ENCODE measurements at places on chromosomes 12 and 14.

DNA sequence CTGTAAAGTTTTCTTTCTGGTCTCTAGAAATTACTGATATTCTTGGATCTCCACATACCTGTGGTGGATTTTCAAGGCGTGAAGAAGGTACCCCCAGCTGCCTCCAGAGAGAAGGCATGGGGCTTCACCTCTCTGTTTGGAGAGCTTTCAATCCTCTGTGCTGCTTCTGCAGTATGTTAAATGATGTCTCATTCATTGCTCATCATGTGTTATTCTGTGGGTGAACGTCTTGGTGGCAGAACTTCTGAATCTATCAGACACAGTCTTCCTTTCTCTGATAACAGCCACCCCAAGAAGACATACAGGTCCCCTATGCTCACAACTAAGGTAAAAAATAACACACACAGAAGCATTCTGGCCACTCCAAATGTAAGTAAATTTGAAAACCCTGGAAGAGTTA lies 221.3 kb upstream of the TMEM260 start:
- DNase-seq, result no peak

DNA sequence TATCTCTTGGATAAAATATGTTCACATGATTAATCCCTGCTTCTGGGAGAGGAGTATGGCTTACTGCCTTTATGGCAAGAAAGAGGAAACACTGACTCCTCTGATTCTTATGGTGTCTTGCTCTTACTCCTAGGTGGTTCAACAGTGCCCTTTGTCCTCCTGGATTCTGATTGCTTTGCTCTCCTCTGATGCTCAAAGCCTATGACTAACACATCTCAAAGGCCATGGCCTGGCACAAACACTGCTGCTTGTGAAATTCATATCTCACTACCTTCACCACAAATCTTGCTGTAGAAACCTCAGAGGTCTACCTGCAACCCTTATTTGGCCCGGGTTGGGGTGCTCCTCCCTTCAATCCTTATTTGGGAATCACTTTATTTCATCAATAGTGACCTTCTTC lies 217.2 kb downstream of the C12orf50 start:
- no peak for DNase-seq

DNA sequence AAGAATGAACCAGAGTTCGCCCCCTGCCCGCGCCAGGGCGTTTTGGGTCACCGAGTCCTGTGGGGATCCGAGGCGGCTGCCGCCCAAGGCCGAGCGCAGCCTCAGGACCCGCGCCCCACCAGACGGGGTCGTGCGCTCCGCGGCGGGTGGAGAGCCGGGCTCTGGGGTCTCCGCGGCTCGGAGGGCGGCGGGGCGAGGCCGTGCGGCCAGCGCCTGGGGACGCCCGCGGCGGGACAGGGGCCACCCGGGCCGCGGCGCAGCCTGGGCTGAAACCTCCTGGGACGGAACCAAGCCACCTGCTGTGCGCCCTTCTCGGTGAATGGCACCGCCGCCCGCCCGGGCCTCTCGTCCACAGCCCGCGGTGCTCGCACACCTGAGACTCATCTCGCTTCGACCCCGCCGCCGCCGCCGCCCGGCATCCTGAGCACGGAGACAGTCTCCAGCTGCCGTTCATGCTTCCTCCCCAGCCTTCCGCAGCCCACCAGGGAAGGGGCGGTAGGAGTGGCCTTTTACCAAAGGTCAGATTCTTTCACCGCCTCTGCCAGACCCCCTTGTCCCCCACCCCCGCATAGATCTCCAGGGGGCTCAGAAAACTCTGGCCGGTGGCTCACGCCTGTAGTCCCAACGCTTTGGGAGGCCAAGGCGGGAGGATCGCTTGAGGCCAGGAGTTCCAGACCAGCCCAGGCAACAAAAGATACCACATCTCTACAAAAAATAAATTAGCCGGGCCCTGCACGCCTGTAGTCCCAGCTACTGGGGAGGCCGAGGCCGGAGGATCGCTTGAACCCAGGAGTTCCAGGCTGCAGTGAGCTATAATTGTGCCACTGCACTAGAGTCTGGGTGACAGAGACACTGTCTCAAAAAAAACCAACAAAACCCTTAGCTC lies 901 bp downstream of the B3GNT4 start:
- DNase-seq, result peak; percentile 35

- DNase-seq, result no peak
Observed at GRCh38 chr12:18908191-18908590, 170.3 kb downstream of the CAPZA3 start.

DNA sequence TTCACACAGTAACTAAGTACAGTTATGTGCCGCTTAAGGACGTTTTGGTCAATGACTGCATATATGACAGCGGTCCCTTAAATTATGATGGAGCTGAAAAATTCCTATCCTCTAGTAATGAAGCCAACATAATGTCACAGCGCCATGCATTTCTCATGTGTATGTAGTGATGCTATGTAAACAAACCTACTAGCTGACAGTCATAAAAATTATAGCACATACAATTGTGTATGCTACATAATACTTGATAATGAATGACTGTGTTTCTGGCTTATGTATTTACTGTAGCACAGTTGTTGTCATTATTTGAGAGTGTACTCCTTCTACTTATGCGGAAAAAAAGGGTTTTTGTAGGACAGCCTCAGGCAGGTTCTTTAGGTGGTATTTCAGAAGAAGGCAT lies 99.7 kb downstream of the DACT1 start:
- no peak for DNase-seq

DNA sequence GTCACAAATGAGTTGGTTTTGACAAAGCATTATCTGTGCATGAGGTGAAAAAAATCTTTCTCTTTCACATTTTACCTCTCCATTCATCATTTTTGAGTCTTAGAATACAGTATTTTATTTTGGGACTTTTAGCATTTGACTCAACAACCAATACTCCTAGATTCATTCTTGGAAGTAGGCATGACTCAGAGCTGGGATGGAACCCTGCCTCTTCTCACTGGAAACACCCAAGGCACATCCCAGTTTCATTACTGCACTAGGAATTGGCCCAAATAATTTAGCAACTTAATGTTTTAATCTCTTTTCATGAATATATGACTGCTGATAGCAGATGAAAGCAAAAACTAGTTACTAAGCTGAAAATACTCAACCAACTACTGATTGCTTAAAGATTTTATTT lies 3.3 kb upstream of the PDZRN4 start:
- DNase-seq, result no peak
